ENCODE measurements at places on chromosomes 7 and 10.

- H3K36me3 ChIP-seq, result no peaks in the 10 kb centered on the region
- no peak overlapping the region for H3K27ac ChIP-seq
- H3K4me3 ChIP-seq, result no peak overlapping the region
- no peak for DNase-seq
- H3K4me1 ChIP-seq, result no peaks in the 10 kb centered on the region
- H3K27me3 ChIP-seq, result no peaks in the 10 kb centered on the region
Observed at GRCh38 chr7:179209-179681, 13.1 kb upstream of the FAM20C start.

DNA sequence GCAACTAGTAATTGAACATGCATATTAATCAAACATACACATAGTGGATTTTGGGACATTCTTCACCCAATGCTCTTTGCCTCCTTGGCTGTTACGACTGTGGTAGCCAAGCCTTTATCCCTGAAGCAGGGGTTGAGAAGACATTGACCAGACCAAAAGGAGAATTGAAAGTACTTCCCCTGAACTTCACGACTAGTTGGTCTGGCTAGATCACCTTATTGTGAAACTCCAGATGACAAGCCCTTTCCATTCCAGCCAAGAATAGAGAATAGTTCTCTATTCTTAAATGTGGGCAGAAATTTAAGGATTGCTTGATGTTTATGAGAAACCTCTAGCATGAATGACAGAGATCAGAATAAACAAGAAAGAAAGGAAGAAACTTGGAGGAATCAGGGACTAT is 97.0 kb downstream of the LRMDA start:
- H3K4me3 ChIP-seq, result no peak overlapping the region
- no peaks in the 10 kb centered on the region for H3K4me1 ChIP-seq
- H3K36me3 ChIP-seq, result no peaks in the 10 kb centered on the region
- H3K27ac ChIP-seq, result no peak overlapping the region

DNA sequence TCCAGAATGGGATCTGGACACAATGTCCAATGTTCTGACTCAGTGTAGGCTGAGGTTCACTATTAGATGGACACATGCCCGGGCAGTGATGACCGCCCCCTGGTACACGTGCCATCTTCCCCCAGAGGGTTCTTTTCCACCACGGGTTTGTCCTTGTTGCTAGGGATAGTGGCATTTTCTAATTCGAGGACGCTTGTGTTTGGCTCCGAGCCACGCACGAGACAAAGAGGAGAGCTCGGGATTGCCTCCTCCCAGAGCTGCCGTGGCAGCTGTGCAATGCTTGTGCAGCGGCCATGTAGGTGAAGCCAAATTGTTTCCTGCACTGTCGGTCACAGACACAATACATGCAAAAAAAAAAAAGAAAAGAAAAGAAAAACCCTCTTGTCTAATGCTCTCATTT is 207.5 kb downstream of the PAXIP1 start:
- no peak overlapping the region for H3K4me3 ChIP-seq
- no peaks in the 10 kb centered on the region for H3K36me3 ChIP-seq
- DNase-seq, result no peak
- no peaks in the 10 kb centered on the region for H3K4me1 ChIP-seq
- no peaks in the 10 kb centered on the region for H3K27me3 ChIP-seq

GRCh38 chr7:20503278-20503950 is 112.1 kb upstream of the ABCB5 start:
- DNase-seq, result no peak
- H3K4me1 ChIP-seq, result no peaks in the 10 kb centered on the region
- no peaks in the 10 kb centered on the region for H3K36me3 ChIP-seq
- no peak overlapping the region for H3K27ac ChIP-seq

DNA sequence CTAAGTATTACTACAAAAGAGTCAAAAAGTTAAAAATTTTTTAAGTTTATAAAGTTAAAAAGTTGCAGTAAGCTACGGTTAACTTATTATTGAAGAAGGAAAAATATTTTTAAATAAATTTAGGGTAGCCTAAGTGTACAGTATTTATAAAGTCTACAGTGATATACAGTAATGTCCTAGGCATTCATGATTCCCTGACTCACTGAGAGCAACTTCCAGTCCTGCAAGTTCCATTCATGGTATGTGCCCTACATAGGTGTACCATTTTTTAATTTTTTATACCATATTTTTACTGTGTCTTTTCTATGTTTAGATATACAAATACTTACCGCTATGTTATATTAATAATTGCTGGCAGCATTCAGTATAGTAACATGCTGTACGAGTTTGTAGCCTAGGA is 92.3 kb downstream of the CTNNA3 start:
- no peaks in the 10 kb centered on the region for H3K36me3 ChIP-seq
- no peak overlapping the region for H3K27ac ChIP-seq
- H3K4me3 ChIP-seq, result no peak overlapping the region
- no peak for DNase-seq
- H3K27me3 ChIP-seq, result no peaks in the 10 kb centered on the region

GRCh38 chr7:122622682-122623081 is 76.2 kb downstream of the RNF133 start:
- no peak overlapping the region for H3K4me3 ChIP-seq
- H3K27ac ChIP-seq, result no peak overlapping the region
- DNase-seq, result no peak
- H3K4me1 ChIP-seq, result no peaks in the 10 kb centered on the region
- no peaks in the 10 kb centered on the region for H3K27me3 ChIP-seq

All from breast epithelium (tissue), 4 donors.